Vagina (tissue), 2 donors: ENCODE measurements at places on chromosomes 16 and 17. TPM values are rescaled to one million over a fixed set of nuclear protein-coding genes. Genes with fewer than 3 reads are reported as not detected.

DNA sequence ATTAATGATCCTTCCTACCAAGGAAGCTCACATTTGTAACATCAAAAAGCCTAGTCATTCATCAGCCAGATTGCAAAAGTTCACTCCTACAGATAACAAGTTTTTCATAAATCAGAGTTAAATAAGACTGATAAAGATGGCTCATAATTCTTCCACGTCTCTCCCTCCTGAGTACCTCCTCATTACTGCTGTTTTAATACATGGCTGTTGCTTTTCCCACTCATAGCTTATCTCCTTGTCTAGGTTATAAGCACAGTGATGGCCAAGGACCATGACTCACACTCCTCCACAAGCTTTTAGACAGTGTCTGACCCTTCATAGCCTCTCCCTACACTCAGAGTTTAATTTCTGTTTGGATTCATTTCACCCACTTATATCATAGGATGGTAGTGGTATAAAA is 100.9 kb upstream of the MON1B start:
- H3K27ac ChIP-seq, result no peak overlapping the region
- no peak overlapping the region for H3K4me3 ChIP-seq
- no peak for DNase-seq
- no peaks in the 10 kb centered on the region for H3K27me3 ChIP-seq

SLC2A4 gene
- total RNA-seq, result 3.2 TPM

- DNase-seq, result no peak
- no peak overlapping the region for H3K4me3 ChIP-seq
- H3K36me3 ChIP-seq, result no peaks in the 10 kb centered on the region
- H3K27me3 ChIP-seq, result no peaks in the 10 kb centered on the region
These were observed 242.6 kb upstream of the MAF start for GRCh38 chr16:79843145-79843544.

DNA sequence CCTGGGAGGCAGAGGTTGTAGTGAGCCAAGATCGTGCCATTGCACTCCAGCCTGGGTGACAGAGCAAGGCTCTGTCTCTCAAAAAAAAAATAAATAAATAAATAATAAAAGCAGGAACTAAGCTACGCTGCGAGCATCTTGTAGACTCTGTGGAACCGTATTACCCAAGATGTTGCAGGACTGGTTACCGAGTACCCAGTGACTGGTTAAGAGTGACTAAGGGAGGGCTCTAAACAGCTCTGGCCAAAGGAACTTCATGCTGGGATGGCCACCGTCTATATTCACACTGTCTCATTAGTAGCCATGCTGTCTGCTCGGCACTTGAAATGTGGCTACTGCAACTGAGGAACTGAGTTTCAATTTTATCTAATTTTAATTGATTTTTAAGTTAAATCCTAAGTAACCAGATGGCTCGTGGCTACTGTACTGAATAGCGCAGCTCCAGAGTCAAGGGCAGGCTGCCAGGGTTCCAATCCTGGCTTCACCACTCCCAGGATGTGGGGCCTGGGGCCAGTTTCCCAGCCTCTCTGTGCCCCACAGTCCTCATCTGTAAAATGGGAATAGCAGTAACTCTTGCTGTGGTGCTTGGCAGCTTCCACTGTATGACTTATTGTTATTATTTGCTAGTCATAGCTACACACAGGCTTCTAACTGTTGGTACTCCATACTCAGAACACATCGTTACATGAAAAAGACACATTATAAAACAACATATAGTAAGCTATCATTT is 3.0 kb downstream of the NTAN1 start:
- H3K27ac ChIP-seq, result peak overlapping the region; percentile 39
- H3K27me3 ChIP-seq, result no peaks in the 10 kb centered on the region
- no peak overlapping the region for H3K4me3 ChIP-seq

DNA sequence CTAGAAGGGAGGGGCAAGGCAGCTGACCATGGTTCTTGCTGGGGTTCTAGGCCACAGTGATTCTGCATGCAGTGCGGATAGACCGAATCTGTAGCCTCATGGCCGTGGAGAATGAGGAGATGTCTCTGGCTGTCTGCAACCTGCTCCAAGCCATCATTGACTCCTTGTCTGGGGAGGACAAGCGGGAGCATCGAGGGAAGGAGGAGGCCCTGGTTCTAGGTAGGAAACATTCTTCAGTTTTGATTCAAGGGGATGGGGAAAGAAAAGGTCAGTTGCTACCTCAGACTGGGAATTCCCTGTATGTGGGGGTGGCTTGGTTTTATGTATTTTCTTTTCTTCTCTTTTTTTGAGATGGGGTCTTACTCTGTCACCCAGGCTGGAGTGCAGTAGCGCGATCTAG is 7.6 kb downstream of the UNC45B start:
- no peak overlapping the region for H3K27ac ChIP-seq
- H3K4me1 ChIP-seq, result no peaks in the 10 kb centered on the region
- no peak overlapping the region for H3K4me3 ChIP-seq
